ENCODE measurements at places on chromosomes 13 and 19. TPM values are rescaled to one million over a fixed set of nuclear protein-coding genes. Genes with fewer than 3 reads are reported as not detected.

GRCh38 chr19:15584541-15585115 lies 30.4 kb upstream of the CYP4F8 start:
- DNase-seq = peak; percentile 79

DNA sequence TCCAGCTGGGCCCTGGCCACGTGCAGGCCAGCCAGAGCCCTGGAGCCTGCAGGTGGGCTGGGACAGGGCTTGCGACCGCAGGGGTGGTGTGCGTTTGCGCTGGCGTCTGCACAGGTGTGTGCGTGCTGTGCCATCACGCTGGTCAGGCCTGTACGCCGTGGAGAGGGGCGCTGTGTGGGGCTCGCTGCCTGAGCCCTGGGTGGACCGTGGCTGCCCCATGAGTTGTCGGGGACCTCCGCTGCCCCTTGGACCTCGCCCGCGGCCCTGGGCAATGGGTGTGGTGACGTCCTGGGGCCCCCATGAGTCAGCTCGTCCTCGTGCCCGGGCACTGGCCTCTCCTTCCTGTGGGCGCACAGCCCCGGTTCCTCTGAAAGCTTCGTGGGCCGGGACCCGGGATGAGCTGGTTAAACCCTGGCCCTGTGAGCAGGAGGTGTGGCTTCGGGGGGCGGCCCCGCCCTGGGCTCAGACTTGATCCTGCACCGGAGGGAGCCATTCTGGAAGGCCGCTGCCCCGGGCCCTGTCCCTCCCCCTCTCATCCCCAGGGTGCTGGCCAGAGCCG lies 6.8 kb downstream of the CSNK1G2 start:
- peak; percentile 50 for DNase-seq

DNA sequence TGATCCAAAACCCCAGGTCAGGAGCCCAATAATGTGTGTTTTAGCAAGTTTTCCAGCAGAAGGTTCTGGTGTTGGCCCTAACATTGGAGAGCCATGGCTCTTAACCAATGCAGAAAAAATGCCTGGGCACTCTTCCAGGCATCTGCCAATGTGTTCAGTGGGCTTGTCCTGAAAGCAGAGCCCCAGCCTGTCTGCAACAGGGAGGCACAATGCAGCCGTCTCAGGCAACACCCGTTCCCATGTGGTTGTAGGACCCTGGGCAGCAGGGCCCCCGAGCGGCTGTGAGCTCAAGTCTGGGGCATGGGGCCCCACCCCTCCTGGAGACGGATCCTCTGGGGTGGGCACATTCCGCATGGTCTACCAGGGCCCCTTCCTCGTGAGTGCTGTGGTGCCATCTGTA lies 58.1 kb upstream of the SIAH3 start:
- no peak for DNase-seq

DNA sequence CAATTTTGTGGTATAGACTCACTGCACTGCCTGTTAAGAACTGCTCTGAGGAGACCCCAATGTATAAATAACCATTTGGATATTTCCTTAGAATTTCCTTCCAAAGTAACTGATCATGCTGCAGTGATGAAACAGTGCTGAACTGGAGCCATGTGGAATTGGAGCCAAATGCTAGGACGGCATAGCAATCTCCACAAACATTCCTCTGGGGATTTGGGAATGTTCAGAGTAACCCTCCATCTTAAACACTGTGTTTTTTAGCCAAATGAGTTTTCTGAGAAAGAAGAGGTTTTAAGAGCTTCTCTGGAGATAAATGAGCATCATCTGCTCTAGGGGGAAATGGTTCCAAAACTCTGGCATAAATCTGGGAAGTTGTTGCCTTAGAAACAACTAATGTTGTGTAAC lies 98.2 kb downstream of the OLFM4 start:
- peak; percentile 18 for DNase-seq

DNA sequence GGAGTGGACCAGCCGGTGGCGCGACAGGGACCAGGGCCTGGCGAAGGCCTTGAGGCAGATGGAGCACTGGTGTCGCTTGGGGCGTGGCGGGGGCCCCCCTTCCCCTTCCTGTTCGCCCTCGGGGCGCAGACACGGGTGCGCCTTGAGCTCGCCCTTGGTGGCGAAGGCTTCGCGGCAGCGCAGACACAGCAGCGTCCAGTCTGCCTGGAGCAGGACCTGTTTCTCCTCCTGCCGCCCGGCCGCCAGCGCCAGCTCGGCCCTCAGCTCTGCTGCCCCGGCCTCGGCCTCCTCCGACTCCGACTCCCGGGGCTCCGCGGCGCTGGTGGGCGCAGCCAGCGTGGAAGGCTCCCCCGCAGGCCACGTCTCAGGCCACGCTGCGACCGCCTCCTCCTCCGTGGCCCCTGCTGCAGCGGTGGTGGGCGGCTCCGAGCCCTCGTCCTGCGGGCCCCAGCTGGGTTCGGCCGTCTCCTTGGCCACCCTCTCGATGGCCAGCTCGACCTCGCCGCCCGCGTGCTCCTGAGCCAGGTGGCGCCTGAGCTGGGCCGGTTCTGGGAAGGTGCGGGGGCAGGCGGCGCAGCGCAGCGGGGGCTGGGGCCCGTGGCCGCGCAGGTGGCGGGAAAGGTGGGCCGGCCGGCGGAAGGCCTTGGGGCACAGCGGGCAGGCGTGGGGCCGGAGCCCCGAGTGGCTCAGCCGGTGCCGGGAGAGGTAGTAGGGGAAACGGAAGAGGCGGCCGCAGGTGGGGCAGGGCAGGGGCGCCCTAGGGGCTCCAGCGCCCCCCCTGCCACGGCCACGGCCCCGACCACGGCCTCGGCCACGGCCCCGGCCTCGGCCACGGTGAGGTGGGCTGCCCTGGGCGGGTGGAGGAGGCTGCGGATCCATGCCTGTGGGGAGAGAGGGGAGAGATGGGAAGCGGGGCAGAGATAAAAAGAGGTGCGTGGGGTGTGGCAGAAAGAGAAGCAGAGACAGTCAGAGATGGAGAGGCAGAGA lies 1.6 kb downstream of the ZNF579 start:
- DNase-seq = no peak

GRCh38 chr19:48695743-48696352 lies at the start of gene FUT2:
FUT2 (plus strand) TSS chr19:48695971; CDS start chr19:48702957, 6,986 bp downstream.
- peak; percentile 88 for DNase-seq

The TEAD2 gene
- total RNA-seq = 21.8 TPM

The TMIGD2 gene
- total RNA-seq = 1.2 TPM

The PSG6 gene
- not detected for total RNA-seq

The CEBPA gene
- total RNA-seq = 30.1 TPM
